Bronchial smooth muscle cell (primary cell): ENCODE measurements at places on chromosomes 16 and 17. TPM values are rescaled to one million over a fixed set of nuclear protein-coding genes. Genes with fewer than 3 reads are reported as not detected.

The E2F4 gene
- 29.0 and 42.0 TPM in 2 replicates for total RNA-seq

The PRCD gene
- total RNA-seq: 8.0 and 11.2 TPM in 2 replicates

The C17orf100 gene
- 0.17 and 0.32 TPM in 2 replicates for total RNA-seq

The ZNF768 gene
- total RNA-seq: 12.3 and 15.3 TPM in 2 replicates

The EFCAB5 gene
- 0.69 and 1.1 TPM in 2 replicates for total RNA-seq

The ZP2 gene
- total RNA-seq: not detected in 2 replicates

The TBX6 gene
- 0.16 and 0.26 TPM in 2 replicates for total RNA-seq

The CACNG3 gene
- total RNA-seq: not detected in 2 replicates

The GNAO1 gene
- total RNA-seq: 0.09 TPM in 1 of 2 replicates, not detected in the other

The KRT33B gene
- total RNA-seq: not detected in 2 replicates

The ZNF213 gene
- total RNA-seq: 3.2 and 5.0 TPM in 2 replicates

The KRT37 gene
- not detected in 2 replicates for total RNA-seq

The RCVRN gene
- total RNA-seq: not detected in 2 replicates

The C1QL1 gene
- total RNA-seq: 0.32 and 1.1 TPM in 2 replicates

The TMEM94 gene
- 21.0 and 29.6 TPM in 2 replicates for total RNA-seq

The FBXO39 gene
- 0.09 TPM in 1 of 2 replicates, not detected in the other for total RNA-seq

The CASKIN1 gene
- 0.09 and 0.16 TPM in 2 replicates for total RNA-seq

The CACNA1G gene
- total RNA-seq: 0.32 and 1.0 TPM in 2 replicates

The TAX1BP3 gene
- total RNA-seq: 99.3 and 140 TPM in 2 replicates

The SGCA gene
- 0.26 and 0.47 TPM in 2 replicates for total RNA-seq

The GP2 gene
- not detected in 2 replicates for total RNA-seq

The USP43 gene
- 0.09 TPM in 1 of 2 replicates, not detected in the other for total RNA-seq

The MMP2 gene
- total RNA-seq: 1,068 and 2,465 TPM in 2 replicates

The ATP1B2 gene
- total RNA-seq: not detected in 2 replicates
